ENCODE measurements at places on chromosomes 13 and 19.

GRCh38 chr13:92187378-92187989 is 789.1 kb downstream of the GPC5 start:
- DNase-seq, result no peak

DNA sequence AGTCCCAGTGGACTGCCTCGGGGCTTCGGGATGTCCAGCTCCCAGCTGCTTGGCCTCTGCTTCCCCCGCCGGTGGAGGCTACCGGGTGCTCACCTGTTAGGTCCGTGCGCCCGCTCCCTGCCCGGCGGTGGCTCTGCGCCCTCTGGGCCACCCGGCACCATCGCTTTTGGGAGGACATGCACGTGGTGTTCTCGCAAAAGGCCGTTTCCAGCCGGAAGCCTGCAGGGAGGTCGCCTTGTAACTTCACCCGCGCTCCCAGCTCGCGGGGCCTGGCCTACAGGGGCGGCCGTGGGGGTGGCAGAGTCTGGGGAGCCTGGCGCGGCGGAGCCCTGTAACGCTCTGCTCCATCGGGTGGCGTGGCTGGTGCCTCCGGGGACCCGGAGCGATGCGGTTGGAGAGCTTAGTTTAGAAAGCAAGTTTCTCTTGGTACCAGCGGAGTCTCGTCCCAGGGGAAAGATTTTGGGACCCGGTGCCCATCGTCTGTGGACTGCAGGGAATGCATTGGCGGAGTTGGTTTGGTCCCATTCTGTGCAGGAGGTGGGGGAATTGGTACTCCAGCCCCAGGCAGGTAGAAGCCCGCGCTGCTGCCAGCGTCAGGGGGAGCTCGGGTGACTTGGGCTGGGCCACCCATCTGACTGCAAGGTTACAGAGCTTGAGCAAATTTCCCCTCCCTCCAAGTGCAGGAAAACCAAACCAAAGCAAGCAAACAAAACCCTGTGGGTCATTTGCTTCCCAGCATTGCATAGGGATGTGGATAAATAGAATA is 673 bp downstream of the SPATA13 start:
- DNase-seq, result peak; percentile 16

DNA sequence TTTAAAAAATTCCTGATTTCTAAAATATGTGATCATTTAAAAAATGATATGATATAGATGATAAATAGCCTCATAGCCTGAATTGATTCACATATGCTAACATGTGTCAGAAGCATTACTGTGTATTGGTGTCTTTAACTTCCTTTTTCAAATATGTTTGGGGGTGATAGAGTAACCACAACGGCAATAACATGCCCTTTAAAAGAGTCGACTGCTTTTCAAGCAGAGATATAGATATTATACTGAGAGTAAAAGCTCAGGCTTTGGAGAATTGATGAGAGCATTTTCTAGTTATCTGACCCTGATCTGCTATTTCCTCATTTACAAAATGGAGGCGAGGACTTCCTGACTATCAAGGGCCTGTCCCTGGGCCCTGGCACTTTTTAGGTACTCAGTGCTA is 260.5 kb downstream of the DCT start:
- no peak for DNase-seq

GRCh38 chr13:98013241-98013640 is 59.8 kb downstream of the IPO5 start:
- no peak for DNase-seq

DNA sequence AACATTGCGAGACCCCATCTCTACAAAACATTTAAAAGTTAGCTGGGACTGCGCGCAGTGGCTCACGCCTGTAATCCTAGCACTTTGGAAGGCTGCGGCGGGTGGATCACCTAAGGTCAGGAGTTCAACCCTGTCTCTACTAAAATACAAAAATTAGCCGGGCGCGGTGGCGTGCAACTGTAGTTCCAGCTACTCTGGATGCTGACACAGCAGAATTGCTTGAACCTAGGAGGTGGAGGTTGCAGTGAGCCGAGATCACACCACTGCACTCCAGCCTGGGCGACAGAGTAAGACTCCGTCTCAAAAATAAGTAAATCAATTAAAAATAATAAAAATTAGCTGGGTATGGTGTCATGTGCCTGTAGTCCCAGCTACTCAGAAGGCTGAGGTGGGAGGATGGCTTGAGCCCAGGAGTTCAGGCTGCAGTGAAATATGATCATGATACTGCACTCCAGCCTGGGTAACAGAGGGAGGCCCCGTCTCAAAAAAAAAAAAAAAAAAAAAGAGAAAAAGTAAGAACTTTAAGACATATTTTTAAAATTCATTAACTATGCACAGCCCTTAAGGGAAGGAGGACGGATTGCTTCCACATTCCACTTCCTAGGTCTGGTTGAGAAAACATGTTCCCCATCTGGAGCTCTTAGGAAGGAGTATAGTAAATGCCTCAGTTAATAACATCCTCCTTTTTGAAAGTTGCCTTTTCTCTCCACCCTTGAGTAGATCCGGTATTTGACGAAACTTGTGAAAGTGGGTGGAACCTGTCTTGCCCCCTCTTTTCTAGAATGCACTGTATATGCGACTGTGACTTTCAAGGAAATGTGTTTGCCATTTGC is 26.1 kb downstream of the EXOC3L2 start:
- no peak for DNase-seq

DNA sequence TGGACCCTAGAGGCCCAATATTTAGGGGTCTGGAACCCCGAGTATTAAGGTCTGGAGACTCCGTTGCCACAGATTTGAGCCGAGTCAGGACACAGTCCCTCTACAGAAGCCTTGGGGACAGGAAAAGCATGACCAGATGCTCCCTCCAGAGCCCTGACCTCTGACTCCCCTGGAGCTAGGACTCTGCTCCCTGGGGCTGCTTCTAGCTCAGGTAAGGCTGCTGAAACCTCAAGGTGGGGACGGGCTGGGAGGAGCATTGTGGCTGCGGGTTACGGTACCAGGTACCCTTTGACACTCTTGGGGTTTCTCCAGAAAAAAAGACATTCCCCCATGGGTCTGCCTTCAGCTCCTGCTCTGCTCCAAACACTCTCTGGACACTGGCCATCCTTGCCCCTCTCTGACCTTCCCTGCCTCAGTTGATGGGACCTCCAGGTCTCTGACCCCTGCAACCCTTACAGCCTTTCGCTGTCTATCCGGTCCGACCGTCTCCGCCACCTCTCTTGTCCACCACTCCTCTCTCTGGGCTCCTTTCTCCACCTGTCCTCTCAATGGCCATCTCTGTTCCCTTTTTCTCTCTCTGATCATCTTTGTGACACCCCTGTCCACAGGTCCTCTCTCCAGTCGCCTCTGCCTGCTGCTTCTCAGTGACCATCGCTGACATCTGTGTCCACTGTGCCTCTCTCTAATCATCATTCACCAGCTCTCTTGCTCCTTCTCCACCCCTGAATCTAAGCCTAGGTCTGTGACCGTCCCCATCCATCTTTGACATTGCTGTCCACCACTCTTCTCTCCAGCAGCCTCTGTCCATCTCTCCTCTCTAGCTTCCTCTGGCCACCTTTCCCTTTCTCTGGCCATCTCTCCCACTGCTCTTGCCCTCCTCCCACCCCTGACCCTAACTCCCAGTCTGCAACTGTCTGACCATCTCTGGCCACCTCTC is 1.4 kb downstream of the LRFN3 start:
- DNase-seq, result no peak

DNA sequence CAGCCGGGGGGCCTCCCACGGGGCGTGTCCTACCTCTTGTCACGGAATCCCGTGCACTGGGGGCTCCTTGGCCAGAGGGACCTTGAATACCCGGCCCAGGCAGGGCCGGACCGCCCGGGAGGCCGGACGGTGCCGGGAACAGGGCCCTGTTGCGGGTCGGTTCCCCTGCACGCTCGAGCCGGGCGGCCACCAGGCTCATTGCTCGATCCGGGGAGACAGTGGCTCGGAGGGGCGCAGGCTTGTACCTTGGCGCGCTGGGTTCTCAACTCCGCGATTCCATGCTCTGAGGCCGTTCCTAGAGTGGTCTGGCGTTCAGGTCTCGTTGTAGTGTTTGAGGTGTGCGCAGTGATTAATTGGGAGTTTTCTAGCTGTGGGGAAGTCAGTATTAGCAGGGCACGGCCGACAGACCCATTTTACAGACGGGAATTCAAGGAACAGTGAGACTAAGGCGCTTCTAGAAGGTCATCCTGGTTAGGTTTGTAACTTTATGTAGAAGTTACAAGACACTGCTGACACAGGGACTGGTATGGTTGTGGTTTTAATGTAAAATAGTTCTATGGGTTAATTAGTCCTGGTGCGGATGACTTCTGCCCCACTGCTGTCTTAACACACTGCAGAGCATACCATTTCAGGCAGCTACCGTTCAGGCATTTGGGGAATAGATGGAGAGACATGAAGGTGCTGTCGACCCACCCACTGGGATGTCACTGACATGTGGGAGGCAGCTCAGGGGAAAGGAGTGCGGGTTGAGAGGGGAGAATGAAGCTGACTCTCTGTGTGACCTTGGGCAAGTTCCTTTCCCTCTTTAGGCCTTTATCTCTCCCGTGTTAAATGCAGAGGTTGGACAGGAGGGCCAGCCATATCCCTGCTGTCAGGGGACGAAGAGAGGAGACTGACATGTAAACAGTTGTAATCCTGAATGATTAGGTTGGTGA is 592 bp downstream of the CLPTM1 start:
- no peak for DNase-seq

GRCh38 chr13:77767413-77767812 is 69.9 kb downstream of the SLAIN1 start:
- DNase-seq, result no peak

DNA sequence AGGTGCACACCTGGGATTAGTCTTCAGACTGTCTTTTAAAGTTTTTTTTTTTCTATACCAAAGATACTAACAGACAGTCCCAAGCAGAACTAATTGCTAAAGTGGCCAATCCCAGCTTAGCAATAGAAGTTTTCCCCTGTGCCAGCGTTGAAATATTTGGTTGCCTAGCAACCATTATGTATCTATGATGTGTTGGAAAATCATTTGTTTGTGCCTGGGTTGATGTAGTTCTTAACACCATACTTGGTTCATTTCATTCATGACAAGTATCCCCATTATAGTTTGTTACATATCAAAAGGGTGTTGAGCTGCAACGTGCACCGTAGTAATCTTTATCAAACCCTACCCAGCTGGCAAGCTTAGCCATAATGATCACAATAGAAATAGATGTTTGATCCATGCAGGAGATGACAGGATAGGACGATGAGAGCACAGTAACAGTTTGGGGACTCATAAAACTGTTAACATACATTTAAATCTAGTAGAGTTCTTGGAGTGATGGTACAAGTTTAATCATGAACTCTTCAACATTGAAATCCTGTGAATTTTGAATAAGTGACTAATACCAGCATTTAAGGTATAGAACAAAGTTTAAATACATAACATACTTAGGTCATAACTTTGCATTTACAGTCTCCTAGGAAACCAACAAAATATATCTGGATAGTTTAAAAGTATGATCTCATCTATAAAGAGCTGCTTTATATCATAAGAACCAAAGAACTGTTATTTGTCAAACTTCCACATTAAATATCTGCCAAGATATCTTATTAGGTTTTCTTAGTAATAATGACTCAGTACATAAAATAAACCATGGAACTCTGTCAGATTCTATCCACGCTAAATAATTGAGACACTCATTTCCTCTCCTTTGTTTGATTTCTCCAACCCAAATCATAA is 73.4 kb downstream of the MBNL2 start:
- DNase-seq, result no peak

GRCh38 chr13:112680741-112681360 is 9.0 kb upstream of the ATP11A start:
- DNase-seq, result no peak

GRCh38 chr19:46383846-46384245 is 29.5 kb downstream of the CCDC8 start:
- DNase-seq, result no peak

DNA sequence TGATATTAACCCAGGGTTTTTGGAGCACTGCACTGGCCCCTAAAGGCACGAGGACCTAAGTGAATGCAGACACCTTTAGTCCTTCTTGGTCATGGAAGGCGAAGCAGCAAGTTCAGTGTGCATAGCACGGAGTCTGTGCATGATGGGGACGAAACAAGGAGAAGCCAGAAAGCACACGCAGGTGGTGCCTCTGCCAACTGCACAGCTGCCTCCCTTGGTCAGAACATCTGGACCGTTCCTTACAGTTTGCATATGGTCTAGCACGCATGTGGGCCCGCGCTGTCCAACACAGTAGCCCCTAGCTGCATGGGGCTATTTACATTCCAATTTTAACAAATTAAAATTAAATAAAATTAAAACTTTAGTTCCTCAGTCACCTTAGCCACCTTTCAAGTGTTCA is 44.0 kb downstream of the FLT3 start:
- DNase-seq, result no peak

DNA sequence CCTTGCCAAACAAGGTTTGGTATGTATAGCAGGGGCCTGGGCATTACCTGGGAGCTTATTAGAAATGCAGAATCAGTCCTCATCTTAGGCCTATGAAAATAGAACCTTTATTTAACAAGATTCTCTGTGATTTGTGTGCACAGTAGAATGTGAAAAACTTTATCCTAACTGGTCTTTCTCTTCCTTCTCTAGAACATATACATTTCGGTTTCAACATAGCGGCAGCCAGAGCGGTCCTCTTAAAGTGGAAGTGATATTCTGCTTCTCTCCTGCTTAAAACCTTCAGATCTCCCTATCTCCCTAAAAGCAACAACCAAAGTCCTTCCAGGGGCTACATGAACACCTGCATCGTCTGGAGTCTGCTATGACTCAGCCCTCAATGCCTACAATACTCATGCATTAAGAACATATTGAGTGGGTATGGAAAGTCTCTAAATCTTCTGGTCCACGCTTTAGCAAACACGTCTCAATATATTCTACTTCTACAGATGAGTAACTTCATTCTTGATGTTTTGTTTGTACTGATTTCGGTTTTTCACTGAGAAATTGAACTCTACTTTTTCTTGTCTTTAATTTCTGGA is 84.5 kb downstream of the SPRY2 start:
- no peak for DNase-seq

DNA sequence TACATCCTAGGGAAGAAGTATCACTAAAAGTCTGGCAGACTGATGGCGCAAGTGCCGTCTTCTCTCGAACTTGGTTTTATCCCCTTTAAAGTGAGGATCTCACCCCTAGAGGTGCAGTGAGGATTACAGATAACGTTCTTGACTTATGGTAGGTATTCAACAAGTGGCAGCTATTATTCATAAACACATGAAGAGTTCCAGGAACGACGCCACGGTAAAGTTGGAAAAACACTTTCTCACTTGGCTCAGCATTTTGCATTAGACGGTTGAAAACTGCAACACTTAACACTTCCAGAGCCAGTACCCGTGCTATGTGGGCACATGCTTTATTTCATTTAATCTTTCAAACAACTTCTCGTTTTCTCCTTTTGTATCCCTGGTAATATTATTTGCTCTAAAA is 8.7 kb downstream of the PROZ start:
- no peak for DNase-seq

GRCh38 chr13:50713523-50714248 is 129.8 kb downstream of the DLEU7 start:
- no peak for DNase-seq

GRCh38 chr13:109610517-109610916 is 175.9 kb downstream of the IRS2 start:
- DNase-seq, result no peak

- DNase-seq, result no peak
These were observed 338 bp downstream of the SLC35E1 start for GRCh38 chr19:16571822-16572331.
